ENCODE measurements at places on chromosomes 7 and 10.
A peak's percentile ranks its signal among the peaks of the same experiment; 100 is the strongest.

- no peak for DNase-seq
Observed at GRCh38 chr7:28408105-28408959, 4.0 kb upstream of the CREB5 start.

GRCh38 chr7:29285444-29285793, 90.8 kb downstream of the CHN2 start:
- peak; percentile 24 for DNase-seq

- peak; percentile 47 for DNase-seq
Observed at GRCh38 chr10:26857991-26858706, 2.6 kb downstream of the ABI1 start.

GRCh38 chr10:1308173-1308961, 252.2 kb downstream of the WDR37 start:
- no peak for DNase-seq

- no peak for DNase-seq
Observed at GRCh38 chr7:50214126-50214670, 90.3 kb upstream of the IKZF1 start.

DNA sequence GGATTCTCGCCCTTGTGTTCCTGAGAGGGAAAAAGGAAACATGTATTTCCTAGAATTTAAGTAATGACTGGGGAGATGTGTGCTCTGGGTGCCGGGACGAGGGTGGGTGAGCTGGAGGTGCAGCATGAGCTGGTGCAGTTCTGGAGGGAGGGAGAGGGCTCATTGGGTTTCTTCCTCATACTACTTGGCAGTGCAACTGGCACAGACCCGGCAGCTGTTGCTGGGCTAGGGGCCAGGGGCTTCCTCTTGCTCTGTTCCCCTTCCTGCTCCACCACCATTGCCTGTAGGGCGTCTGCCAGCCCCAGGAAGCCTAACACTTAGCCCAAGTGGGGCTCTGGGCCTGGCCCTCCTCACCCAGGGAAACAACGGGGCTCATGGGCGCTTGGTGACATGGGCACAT, 5.9 kb downstream of the RET start:
- DNase-seq: no peak

- DNase-seq: peak; percentile 40
Observed at GRCh38 chr7:45196374-45196773, 38.8 kb downstream of the RAMP3 start.

DNA sequence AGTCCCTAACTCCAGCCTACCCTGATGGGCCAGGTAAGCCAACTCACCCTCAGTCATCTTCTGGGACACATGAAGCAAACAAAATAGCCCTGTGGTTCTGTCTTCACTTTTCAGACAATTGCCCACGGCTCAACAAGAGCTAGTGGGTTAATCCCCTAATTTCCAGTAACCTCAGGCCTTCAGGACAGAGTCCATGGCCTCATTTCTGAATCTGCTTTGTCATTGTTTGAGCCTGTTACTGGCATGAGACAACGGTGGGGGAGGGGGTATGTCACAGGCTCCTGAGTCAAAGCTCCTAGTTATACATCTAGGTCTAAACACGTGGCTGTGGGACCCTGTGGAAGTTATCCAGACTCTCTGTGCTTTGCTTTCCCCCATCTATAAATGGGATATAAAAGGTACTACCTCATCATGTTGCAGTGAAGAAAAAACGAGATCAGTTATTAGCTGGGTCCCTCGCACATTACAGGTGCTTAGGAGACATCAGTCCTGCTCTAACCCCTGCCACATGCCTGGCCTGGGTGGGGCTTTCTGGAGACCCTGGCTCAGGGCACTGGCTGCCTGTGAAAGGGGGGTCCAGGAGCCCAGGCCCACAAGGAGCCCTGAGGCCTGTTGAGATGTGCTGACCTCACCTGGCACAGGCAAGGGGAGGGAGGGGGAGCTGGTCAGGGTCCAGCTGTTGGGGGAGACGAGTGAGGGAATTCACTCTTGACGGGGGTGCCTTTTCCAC, 16.5 kb downstream of the MAT1A start:
- DNase-seq: no peak

- no peak for DNase-seq
Observed at GRCh38 chr10:49539320-49539885, 482 bp upstream of the ERCC6 start.

GRCh38 chr10:87850742-87851205, 12.6 kb downstream of the KLLN start:
- DNase-seq: no peak

DNA sequence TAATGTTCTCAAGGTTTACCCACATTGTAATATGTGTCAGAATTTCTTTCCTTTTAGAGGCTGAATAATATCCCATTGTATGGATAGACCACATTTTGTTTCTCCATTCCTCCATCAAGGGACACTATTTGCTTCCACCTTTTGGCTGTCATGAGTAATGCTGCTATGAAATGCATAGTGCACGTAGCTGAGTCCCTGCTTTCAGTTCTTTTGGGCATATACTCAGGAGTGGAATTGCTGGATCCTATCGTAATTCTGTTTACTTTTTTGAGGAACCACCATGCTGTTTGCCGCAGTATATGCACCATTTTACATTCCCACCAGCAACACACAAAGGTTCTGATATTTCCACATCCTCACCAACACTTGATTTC, 60.0 kb downstream of the PRF1 start:
- no peak for DNase-seq

- no peak for DNase-seq
Observed at GRCh38 chr7:135994466-135995205, 17.5 kb upstream of the MTPN start.

- DNase-seq: no peak
Observed at GRCh38 chr7:2646680-2647571, 15.1 kb downstream of the TTYH3 start.

DNA sequence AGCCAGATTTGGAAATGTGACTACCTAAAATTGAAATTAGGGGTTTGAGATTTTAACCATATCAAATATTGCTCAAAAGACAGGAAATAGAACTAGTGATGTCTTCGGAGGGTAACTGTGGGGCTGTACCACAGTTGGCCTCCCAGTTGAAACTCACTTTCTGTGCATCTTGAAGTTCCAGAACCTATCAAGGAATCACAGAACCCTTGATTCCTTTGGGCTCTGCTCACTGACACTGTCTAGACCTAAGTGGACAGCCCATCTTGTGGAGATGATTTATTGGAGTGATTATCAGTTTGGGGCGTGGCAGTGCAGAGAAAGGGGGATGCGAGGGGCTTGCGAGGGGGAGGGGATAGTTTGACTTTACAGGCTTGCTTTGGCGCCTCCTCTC, 134.2 kb upstream of the GJD4 start:
- DNase-seq: no peak

DNA sequence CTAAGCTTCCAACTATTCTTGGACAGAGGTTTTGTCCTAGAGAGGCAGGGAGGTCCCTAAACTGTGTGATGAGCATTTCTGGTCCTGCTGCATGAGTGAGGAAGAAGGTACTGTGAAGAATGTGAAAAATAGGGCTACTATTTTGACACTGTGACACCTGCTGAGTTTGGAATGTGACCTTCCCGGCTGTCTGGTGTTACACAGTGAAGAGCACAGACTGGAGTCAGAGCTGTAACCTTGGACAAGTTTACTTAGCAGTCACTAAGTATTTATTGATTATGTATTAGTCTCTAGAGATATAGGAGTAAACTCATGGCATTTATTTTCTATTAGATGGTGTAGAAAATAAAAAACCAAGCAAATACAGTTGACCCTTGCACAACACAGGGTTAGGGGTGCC, 12.3 kb downstream of the GOLGA7B start:
- no peak for DNase-seq

- no peak for DNase-seq
Observed at GRCh38 chr10:121698336-121698735, 100.1 kb upstream of the FGFR2 start.

GRCh38 chr10:66819691-66820090, 106.1 kb upstream of the LRRTM3 start:
- no peak for DNase-seq

DNA sequence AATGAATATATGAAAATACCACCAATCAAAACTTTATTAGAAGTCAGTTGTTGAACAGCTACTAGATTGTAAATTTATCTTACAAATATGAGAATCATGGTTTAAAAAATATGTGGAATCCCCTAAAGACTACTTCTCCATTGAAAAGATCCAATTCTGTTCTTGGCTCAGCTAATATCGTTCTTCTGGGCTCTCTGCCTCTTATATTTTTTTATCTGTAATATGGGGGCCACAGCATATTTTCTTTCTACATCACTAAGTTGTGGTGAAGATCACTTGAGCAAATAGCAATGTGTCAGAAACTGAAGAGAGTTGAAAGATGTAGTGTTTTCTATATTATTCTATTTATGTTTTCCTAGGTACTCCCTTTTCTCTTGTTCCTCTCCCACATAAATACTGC, 198.1 kb downstream of the FZD1 start:
- no peak for DNase-seq

DNA sequence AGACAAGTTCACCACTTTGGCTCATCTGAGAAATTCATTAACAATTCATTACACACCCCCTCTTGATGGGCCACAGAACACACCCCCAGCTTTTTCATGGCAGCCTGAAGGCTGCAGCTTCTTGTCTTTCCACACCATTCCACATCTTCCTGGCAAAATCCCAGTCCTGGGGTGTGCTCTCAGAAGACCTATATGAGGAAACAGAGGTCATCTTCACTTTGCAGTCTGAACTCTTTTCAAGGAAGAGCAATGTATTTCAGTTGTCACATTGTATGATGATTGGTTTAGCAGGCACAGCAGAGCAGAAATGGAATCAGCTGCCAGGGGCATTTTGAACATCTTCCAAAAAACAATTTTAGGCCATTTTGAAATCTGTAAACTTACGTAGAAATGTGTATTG, 7.8 kb upstream of the LRRC27 start:
- no peak for DNase-seq

DNA sequence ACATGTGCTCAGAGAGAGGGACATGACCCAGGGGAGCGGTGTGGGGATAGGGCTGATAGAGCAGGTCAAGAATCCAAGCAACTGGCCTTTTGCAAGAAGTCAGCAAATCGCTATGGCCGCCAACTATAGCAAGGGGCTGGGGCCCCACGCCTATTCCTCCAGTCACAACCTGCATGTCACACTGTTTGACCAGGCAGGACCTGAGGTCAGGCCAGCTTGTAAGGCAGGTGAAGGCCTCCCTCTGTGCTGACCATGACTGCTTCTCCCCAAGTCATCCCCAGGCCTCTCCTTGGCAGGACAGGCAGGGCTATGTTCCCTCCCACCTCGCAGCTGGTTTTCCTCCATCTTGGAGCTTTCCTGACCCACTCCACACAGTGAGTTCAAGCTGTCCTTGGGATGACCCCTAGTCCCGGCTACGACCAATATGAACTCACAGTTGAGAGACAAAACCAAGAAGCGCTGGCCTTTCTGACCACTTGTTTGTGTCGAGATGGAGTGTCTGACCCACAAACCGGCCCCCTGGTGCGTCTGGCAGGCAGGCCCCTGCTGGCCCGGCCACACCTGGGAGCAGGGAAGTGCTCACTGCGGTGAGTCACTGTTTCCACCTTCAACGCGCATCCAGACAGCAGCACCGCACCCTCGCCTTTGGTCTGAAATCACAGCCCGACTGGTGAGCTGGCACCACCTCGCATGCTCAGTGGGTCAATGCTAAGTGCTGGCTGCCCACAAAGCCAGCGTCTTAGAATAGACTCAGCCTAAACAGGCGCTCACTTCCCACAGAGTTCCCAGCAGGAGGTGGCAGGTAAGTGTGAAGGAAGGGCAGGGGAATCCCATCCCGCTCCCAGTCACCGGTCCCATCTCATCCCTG, 81.4 kb downstream of the VWA2 start:
- DNase-seq: no peak

DNA sequence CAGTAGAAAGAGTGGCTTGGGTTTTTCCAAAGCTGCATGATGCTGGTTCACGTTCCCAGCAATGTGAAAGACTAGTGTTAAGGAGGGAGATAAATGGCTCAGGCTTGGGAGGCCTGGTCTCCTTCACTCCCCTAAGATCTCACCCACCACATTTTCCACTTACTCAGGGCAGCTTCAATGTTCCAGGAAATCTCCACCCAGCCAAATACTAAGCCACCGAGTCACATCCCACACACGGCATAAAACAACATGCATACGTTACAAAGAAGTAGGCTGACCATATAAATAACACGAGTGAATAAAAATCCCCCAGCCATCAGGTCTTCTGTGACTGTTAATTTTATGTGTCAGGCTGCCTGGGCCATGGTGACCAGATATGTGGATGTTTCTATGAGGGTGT, 303.5 kb downstream of the SFMBT2 start:
- DNase-seq: no peak

GRCh38 chr10:73796766-73797165, 11.4 kb downstream of the ZSWIM8 start:
- no peak for DNase-seq

GRCh38 chr7:26815426-26815825, 49.0 kb downstream of the SKAP2 start:
- DNase-seq: no peak

DNA sequence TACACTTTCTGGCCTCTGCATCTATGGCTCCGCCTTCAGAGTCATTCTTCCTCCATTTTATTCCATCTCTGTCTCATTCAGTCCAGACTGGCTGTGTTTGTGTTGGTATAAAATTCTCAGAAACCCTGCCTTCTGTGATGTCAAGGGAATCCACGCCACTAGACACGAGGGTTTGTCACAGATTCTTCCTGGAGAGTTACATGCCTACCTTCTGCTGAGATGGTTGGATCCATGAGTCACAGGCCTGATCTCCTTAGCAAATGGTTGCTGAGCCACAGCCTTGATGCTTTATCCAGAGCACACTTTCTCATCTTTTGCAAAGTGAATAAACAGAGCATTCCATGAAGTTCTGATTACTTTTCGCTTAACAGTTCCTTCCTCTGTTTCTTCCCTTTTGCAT, 35.9 kb upstream of the TSPAN33 start:
- no peak for DNase-seq

DNA sequence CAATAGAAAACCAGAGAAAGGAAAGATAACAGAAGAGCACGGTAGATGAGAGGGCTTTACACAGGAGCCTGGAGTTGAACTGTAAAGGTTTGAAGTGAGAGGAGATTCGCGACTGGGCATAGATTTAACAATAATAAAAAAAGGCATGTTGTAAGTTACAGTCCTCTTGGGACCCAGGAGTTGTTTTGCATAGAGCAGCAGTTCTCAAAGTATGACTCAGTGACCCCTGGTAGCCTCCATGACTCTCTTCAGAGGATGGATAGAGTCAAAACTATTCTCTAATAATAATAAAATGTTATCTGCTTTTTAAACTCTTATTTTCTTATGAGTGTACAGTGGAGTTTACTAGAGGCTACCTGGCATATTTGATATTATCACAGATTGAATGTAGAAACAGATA, 262.3 kb downstream of the SORCS3 start:
- no peak for DNase-seq

GRCh38 chr10:14736600-14737081, 38.1 kb downstream of the FAM107B start:
- DNase-seq: no peak

DNA sequence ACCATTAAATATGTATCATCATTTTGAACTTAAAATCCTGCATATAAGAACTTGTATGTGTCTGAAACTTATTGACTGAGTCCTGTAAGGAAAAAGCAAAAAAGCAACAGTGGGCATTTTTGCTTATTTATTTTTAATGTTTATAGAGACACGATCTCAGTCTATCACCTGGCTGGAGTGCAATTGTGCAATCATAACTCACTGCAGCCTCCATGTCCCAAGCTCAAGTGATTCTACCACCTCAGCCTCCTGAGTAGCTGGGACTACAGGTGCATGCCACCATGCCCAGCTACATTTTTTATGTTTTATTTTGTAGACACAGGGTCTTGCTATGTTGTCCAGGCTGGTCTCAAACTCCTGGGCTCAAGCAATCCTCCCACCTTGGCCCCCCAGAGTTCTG, 32.2 kb downstream of the MYL10 start:
- no peak for DNase-seq

Measured in GM12864 (cell line).